MCF 10A (cell line): ENCODE measurements at places on chromosomes 4 and X. TPM values are rescaled to one million over a fixed set of nuclear protein-coding genes. Genes with fewer than 3 reads are reported as not detected.

SULT1B1 gene
- 0.20 and 0.21 TPM in 2 replicates for total RNA-seq

DNA sequence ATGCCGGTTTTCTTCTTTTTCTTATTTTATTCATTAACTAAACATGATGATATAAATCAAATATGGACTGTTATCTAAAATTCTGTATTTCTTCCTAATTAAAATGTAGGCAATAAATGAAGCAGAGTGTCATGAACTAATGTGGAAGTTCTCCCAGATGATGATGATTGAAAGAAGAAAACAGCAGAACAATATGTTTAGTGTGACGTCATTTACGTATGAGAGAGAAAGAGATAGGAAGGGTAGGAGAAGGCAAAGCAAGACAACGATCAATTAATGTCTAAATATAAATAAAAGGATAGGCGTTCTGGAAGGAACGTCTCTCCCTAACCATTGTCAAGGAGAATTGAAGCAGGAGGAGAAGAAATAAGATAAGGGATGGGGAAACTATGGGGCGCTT is 105.2 kb downstream of the NEUROG2 start:
- DNase-seq: no peak

GRCh38 chr4:52711834-52712250 is 39.4 kb downstream of the ERVMER34-1 start:
- no peak for DNase-seq

GRCh38 chr4:119851649-119852048 is 215.0 kb downstream of the MAD2L1 start:
- no peak for DNase-seq

DNA sequence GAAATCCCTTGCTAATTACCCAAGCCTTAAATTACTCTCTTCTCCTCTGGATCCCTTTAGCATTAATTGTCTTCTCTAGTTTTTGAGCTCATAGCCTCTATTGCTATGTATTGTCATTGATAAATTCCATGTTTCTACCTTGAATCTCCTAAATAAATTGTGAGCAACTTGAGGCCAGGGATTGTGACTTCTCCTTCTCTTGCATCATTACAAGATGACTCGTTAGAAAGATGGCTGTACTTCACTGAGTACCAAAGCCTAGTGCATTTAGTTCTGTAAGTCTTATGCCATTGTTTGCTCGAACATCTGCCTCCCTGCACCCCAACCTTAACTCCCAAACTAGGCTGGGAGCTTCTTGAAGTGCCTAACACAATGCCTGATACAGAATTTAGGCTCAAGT is 15.3 kb downstream of the VSIG4 start:
- no peak for DNase-seq

MEPE gene
- total RNA-seq: not detected in 2 replicates

CENPVL1 gene
- not detected in 2 replicates for total RNA-seq

- DNase-seq: no peak
Measured at GRCh38 chr4:146059865-146060264, 115.7 kb upstream of the LSM6 start.

DNA sequence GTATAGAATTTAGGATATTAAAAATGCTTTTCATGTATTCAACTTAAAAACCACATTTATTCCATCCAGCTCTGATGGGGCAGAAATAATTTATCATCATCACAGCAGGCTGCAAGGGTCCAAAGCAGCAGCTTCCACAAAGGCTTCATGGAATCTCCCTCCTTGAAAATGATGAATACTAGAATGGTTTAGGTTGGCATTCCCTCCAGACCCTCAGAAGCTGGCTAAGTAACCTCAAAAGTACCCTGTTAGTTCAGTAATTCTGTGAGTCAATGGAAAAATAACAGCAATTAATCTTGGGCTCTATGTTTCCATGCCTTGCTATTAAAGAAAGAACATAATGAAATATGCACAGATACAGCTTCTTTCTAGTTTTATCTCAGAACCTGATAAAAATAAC is 594.9 kb upstream of the DIPK2B start:
- DNase-seq: no peak

DNA sequence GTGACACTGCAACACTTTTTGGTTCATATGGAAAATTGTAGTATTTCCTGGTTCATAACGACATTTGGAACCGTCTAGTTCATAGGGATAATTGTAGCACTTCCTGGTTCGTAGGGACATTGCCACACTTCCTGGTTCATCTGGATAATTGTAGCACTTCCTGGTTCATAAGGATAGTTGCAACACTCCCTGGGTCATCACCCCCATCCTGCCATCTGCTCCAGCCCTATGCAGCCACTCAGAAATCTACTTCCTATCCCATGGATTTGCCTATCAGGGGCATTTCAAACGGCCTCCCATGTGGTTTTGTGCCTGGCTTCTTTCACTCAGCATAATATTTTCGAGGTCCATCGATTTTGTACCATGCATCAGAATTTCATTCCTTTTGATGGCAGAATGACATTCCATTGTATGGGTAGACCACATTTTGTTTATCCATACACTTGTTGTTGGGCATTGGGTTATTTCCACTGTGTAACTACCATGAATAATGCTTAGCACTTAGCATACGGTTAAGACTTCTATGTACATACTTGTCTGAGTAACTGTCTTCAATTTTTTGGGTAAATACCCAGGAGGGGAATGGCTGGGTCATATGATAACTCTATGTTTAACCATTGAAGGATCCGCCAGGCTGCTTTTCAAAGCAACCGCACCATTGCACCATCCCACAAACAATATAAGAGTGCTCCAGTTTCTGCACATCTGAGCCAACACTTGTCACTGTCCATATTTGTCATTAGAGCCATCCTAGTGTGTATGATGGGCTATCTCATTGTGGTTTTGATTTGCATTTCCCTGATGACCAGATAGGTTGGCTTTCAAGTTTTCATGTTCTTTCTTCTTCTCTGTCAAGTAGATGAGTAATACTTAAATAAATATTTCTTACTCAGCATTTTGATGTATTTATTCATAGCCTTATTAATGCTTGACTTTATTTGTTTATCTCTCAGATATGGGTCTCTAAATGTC is 58.3 kb upstream of the CD99 start:
- DNase-seq: no peak

- peak; percentile 36 for DNase-seq
Measured at GRCh38 chrX:134144231-134144630, 92.8 kb upstream of the CCDC160 start.

- DNase-seq: peak; percentile 33
Measured at GRCh38 chr4:139584784-139585183, 28.8 kb upstream of the SETD7 start.

DCAF12L2 gene
- total RNA-seq: not detected in 2 replicates

JCHAIN gene
- not detected in 2 replicates for total RNA-seq

GRCh38 chrX:28609917-28610613 is 22.8 kb downstream of the IL1RAPL1 start:
- DNase-seq: peak; percentile 46

ARAP2 gene
- 10.9 and 12.0 TPM in 2 replicates for total RNA-seq

GRCh38 chr4:1249731-1250526 is 999 bp upstream of the CTBP1 start:
- no peak for DNase-seq

DNA sequence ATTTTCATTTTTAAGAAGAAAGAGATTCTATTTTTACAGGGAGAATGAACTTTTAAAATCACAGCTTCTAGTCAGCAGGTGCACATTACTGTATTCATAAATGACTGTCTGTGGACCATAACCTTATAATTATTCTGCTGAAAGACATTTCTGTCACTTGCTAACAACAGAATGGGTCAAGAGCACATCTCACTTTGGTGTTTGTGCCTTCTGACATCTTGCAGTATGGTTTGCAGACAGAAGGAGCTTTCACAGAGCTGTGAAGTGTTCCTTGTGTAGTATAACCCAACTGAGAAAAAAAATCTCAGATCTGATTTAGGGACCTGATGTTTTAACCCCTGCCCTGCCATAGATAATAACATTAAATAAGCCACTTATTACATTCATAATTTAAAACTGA is 131.4 kb upstream of the CTSO start:
- DNase-seq: no peak

TRIM75 gene
- not detected in 2 replicates for total RNA-seq

GRCh38 chrX:3145716-3146115 is 104.4 kb downstream of the ARSF start:
- no peak for DNase-seq

GRCh38 chr4:185839194-185839712 is 27.3 kb upstream of the SORBS2 start:
- DNase-seq: peak; percentile 92

PRRG1 gene
- 10.2 and 10.5 TPM in 2 replicates for total RNA-seq

- DNase-seq: peak; percentile 6
Measured at GRCh38 chrX:106286053-106286650, 118.0 kb downstream of the PWWP3B start.

DNA sequence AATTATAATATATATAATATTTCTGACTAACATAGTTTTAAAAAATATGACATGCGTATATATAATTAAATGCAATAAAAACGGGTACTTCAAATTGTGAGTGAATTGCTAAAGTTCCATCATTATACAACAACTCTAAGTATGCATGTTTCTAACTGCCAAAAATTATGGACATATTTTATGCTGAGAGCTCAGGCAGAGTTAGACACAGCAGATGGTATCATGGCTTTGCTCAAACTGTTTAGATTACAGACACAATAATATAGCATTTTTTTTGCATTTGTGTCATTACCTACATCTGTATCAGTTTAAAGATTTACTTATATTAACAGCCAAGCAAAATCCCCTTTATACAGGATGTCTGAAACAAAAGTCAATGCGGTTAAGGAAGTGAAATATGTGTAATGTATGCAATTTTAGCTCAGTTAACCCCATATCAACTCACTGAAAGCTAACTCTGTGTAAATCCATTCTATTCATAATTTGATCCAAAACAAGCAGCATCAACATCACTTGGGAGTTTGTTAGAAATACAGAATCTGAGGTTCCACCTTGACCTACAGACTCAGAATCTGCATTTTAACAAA is 119.1 kb upstream of the CNKSR2 start:
- no peak for DNase-seq

RAB40A gene
- total RNA-seq: 0.17 TPM in 1 of 2 replicates, not detected in the other

GRCh38 chrX:153444333-153445011 is 1.4 kb downstream of the TREX2 start:
- no peak for DNase-seq

DCAF4L1 gene
- total RNA-seq: 0.72 and 0.81 TPM in 2 replicates

GRCh38 chr4:183094393-183095198 is 4.5 kb upstream of the WWC2 start:
- no peak for DNase-seq

DNA sequence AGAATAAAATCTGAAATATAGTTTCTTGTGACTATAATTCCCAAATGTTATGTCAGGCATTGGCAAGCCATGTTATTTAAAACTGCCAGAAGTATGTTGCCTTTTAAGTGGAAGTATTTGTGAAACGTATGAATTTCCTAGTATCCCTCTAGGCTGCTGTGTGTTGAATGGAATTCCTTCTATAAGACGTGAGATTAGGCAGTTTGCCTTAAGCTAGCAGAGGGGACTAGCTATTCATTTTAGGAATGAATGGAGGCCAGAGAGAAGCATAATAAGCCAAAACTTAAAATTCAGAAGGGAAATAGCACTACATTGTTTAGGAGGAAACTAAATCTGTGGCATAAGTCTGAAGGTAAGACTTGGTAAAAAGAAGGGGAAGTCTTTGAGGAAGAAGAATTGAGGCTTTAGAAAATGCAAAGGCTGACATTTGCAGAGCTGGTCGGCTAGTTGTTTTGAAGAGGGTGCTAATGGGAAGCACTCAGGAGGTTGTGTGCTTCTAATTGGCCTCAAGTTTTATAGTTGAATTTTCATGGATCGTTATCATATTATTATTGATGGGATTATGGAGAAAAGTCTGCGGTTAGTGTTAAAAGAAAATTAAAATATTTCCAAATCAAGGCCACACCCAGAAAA is 57.1 kb downstream of the TMEM131L start:
- no peak for DNase-seq

DNA sequence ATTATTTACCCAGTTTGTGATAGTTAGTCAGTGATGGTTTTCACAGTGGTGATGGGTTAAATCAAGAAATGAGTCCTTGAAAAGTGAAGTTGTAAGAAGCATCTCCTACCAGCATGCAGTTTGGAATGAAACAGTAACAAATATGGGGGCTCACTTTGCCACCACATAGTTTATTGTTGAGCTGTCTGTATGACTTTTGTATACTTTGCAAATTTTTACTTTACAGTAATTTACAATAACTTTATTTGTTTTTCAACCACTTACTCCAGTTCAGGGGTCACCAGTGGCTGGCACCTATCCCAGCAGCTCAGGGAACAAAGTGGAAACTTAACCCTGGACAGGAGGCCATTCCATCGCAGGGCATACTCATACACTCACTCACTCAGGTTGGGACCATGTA is 64.5 kb upstream of the ANKRD50 start:
- DNase-seq: no peak
